Frontal cortex (tissue), 4 donors: ENCODE measurements at places on chromosomes 5 and 9. TPM values are rescaled to one million over a fixed set of nuclear protein-coding genes. Genes with fewer than 3 reads are reported as not detected.

Gene DBH
- total RNA-seq, result under 0.01 TPM

Gene MGAT4B
- 58.7 TPM for total RNA-seq

Gene SLC6A18
- not detected for total RNA-seq

Gene PAEP
- total RNA-seq, result not detected

Gene ADRB2
- 0.82 TPM for total RNA-seq

Gene TYRP1
- total RNA-seq, result 2.4 TPM

Gene SLC25A2
- total RNA-seq, result not detected

Gene RUFY1
- total RNA-seq, result 26.1 TPM

Gene POLR1E
- 40.4 TPM for total RNA-seq

Gene NXNL2
- 0.41 TPM for total RNA-seq

GRCh38 chr9:2576631-2577030 is 45.0 kb upstream of the VLDLR start:
- no peak for DNase-seq

DNA sequence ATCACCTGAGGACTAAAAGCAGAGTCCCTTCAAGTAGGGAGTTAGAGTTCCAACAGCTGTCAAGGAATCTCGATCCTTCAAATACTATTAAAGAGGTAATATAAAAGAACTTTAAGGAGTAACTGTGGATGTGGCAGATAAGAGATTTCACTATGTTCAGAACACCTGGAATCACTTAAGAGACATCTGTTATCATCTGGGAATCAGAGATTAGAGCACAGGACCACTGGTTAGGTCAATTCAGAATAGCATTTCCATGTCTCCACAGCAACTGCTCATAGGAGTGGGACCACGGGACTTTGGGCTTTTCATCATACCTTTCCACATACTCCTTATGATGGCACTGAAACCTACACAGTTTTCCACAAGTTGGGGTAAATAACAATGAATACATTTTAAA is 216.6 kb downstream of the DENND1A start:
- no peak for DNase-seq

DNA sequence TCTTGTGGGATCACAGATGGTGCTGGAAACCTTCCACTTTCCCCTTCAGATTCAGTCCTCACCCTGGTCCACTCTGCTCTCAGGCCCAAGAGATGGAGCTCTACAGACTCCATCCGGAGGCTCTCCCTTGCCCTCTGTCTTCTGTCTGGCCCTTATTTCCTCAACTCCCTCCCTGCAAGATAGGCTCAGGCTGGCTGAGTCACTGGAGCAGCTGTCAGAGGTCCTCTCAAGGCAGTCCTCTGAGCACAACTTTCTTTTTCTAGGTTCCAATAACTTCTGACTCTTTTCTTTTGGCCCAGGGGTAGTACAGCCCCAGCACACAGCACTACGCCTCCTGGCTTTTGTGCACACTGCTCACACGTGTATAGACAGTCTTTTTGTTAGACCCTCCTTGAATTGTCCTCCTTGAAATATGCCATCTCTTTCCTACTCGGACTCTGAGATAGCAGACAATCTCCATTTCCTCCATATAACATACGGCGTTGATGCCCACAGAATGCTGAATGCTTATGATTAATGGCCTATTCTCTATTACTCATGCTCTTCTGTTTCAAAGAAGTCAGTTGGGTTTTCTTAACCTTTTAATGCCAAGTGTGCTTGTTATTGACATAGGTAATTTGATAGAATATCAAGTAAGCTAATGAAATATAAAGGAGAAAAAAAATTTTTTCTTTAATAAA is 193.1 kb downstream of the SLC12A2 start:
- DNase-seq, result no peak

GRCh38 chr9:19471737-19472648 is 63.2 kb downstream of the ACER2 start:
- DNase-seq, result peak; percentile 70

DNA sequence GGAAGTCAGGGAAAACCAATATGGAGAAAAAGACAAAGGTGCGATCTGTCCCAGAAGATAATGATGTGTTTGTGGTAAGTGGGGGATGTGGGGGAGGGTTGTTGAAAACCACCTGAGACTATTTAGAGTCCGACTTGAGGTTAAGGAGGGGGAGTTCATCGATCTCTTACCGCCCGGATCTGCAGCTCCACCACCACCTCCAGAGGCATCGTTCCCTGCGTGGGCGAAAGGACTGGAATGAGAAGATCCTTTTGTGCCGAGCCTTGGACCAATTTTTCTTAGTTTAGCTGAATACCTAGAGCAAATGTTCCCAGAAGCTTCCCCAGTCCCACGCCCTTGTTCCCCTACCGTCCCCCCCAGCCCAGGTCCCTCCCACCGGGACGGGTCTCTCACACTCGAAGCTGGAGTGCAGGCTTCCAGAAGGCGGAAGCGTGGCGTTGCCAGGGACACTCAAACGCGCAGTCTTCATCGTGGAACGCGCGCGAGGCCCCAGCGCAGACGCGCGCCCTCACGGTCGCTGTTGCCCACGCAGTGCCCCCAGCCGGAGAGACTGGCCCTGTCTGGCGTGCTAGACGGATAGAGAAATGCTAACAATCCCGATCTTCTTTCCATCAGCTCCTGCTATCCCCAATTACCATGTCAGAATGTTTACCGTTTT is at the start of gene SPATA6L:
SPATA6L (minus strand) TSS at position 439 of the 658 bp plus-strand sequence; CDS start at position 209, 230 bp downstream.
- peak; percentile 44 for DNase-seq

GRCh38 chr5:122863240-122863639 is 17.8 kb downstream of the SNX24 start:
- no peak for DNase-seq

- no peak for DNase-seq
Observed at GRCh38 chr5:181235323-181235688, 8.4 kb downstream of the RACK1 start.

GRCh38 chr9:130150779-130151382 is 21.3 kb upstream of the NCS1 start:
- no peak for DNase-seq

DNA sequence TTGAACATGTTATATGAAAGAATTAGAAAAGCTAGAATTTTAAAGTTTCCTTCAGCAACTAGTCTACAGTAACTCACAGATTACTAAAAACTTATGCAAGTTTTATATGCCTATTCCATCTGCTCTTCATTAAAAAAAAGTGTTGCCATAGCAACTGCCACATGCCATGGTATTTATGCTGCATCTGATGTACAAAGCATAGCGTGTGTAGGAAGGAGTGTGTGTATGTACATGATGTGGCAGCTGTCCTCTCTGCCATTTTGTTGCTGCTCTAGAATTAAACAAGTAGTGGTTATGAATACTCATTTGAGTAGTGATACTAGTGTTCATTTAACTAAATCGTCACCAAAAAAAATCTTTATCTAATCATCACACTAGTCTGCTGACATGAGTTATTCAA is 593.5 kb downstream of the CETN3 start:
- no peak for DNase-seq

DNA sequence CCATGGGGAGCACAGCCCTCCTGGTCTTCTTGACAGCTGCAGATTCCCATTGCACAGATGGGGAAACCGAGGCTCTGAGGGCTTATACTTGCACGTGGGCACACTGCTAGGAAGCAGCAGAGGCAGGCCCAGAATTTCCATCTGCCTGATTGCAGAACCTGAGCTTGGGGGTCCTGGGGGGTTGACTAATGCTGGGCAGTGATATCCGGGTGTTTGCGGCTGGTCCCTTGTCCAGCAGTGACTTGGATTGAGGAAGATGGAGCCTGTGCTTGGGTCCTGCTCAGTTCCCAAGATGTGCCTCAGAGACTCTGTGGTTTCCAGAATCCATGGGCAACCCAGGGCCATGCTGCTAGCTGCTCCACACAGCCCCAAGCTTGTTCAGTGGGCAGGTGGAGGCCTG is 91.2 kb downstream of the PHF2 start:
- DNase-seq, result no peak

DNA sequence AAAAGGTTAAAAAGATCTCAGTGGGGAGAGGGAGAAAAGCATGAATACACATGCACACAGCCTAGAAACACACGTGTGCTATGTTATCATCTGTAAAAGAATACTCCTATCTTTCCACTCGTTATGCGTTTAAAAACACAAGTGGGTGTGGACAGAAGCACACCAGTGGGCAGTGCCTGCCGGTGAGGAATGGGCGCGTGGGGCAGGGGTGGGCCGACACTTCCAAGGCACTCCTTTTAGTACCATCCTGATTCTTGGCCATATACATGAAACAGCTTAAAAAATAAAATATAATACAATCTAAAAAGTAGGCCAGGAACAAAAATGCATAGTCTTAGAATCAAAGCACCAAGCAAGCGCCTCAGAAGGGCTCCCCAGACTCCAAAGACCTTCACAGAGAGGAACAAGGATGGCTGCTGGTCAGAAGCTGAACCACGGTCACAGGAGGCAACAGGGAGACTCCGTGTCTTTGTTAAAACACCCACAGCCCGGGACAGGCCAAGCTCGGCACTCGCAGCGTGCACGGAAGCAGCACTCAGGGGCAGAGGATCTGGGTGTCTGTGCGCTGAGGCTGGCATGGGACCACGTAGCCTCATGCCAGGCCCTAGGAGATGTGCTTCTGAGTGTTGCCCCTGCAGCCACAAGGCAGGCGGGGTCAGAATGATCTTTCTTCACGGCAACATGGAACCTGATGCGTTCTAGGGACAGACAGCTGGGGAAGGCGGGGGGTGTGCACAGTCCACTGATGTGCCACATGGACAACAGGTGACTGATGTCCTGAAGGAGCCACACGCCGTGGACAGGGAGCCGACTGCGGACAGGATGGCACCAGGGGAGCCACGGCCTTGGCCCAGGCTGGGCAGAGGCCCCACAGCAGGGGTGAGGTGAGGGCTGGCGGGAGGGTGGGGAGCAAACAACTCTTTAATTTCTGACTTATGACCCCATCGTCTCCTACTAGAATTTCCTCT is 15.9 kb downstream of the BRD9 start:
- DNase-seq, result no peak

GRCh38 chr5:96838201-96839070 is 30.7 kb upstream of the ERAP1 start:
- DNase-seq, result no peak

DNA sequence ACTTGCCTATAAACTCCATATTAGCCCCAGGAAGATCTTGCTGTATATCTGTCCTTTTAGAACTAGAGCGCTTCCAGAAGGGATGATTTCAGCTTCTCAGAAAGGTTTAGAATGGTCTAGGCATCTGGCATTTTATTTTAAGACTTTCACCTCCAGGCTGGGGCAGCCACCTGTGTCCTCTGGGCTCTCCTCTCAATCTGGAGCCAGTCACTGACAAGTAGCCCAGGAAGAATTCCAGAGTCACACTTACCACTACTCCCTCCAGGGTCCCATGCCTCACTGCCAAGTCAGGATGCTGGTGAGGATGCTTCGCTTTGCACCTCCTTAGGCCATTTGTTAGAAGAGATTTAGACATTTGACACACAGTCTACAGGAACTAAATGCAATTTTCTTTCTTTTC is 20.8 kb downstream of the B4GALT1 start:
- DNase-seq, result no peak

DNA sequence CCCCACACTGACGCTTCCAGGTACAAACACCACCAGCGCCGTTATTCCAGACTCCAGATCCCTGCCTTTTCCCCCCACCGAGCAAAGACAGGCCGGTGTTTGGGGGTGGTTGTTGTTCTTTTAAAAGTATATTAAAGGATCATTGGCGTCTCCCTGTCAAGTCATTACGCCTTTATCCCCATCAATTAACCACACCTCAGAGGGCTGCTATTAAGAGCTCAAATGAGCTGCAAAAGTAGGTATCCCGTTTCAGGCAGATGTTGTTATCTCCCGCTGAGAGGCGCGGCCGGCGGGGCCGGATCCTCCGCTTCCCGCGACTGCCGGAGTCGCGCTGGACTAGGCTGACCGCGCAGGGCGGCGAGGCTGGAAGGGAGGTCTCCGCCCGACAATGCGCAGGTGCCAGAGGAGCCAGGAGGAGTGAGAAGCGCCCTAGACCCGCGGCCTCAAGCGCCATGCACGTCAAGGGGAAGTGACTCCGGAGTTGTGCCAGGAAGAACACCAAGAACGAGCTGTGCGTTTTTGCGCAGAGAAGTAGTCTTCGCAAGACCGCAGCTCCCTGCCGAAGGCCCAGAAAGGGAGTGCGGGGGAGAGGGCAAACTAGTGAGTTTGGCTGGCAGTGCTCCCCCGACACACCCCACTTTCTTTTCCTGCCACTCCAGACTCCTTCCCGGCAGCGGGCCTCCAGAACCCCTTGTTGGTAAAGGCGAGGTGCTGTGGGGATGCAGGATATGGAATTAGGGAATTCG is 8.2 kb downstream of the NR2F1-AS1 start:
- DNase-seq, result no peak

- DNase-seq, result no peak
Observed at GRCh38 chr5:22965960-22966359, 112.8 kb upstream of the CDH12 start.

DNA sequence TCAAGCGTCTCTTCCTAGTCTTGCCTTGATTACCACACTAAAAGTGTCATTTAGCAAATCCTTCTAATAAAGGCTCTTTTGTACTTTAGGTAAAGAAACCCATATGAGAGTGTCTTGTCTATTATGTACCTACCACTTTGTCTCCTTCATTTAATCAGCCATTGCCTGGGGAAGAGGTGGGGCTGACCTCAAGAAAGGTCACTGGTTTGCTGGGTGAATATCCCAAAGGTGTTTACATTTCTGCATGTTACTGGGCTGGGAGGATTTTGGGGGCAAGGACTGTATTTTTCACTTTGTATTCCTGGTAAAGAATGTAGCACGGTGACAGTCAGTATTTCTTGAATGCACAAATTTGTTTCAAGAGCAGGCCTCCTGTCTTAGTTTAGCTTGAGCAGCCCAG is 11.9 kb upstream of the RPS23 start:
- DNase-seq, result no peak

GRCh38 chr5:173395257-173395932 is 67.2 kb upstream of the STC2 start:
- DNase-seq, result no peak

GRCh38 chr9:105871540-105871939 is 177.2 kb downstream of the TMEM38B start:
- DNase-seq, result no peak

DNA sequence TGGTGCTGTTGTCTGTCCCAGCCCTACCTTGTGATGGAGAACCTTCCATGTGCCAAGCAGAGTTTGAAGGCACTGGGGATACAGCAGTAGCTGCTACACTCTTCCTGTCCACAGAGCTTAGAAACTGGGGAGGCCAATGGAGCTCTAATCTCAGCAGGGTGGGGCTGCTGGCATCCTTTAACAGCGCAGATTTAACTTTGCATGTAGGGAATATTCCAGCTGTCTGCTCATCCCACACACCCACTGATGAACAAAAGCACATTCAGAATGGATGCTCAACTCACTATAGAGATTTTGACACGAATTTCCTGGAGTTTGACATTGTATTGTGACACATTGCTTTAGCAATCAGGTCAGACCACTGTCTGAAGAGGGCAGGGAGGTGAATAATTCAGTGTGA is 49.0 kb downstream of the TMEM215 start:
- DNase-seq, result no peak

DNA sequence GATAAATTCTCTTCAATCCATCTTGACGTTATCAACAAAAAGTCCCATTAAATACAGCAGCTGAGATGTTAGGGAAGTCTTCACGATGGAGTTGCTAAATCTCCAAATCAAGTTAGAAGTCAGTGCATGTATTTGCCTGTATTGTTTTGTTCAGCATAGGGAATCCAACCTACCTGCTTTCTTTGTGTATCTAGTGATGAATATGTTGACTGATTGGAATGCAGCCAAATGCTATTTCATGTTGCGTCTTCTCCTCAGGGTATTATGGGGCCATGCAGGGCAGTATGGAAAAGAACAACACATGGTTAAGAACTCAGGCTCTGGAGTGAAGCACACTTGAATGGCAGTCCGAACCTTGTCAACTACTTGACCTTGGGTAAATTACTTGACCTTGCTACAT is 529.5 kb upstream of the ZNF462 start:
- DNase-seq, result no peak
